Kidney glomerular epithelial cell (primary cell): ENCODE measurements at places on chromosomes 7 and 10.
A peak's percentile ranks its signal among the peaks of the same experiment; 100 is the strongest.

- no peak for DNase-seq
These were observed 40.9 kb upstream of the ANLN start for GRCh38 chr7:36348771-36349170.

GRCh38 chr10:44293842-44294241 is 91.1 kb downstream of the CXCL12 start:
- DNase-seq = peak; percentile 41

DNA sequence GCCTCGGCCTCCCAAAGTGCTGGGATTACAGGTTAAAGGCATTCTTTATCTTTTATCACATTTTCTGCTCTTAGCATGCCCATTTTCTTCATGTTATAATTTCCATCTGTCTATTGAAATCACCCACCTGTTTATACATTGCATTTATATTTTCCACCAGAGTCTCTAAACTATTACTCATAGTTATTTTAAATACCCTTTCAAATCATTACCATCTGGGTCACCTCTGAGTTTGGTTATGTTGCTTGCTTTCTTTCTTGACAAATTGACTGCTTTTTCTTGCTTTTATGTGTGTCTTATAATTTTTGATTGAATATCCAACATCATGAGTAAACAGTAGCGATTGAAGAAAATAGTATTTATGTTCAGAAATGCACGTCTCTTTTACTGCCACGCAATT is 71.4 kb downstream of the TMEM270 start:
- no peak for DNase-seq

GRCh38 chr10:102114861-102115618 is 5.1 kb downstream of the LDB1 start:
- peak; percentile 68 for DNase-seq

DNA sequence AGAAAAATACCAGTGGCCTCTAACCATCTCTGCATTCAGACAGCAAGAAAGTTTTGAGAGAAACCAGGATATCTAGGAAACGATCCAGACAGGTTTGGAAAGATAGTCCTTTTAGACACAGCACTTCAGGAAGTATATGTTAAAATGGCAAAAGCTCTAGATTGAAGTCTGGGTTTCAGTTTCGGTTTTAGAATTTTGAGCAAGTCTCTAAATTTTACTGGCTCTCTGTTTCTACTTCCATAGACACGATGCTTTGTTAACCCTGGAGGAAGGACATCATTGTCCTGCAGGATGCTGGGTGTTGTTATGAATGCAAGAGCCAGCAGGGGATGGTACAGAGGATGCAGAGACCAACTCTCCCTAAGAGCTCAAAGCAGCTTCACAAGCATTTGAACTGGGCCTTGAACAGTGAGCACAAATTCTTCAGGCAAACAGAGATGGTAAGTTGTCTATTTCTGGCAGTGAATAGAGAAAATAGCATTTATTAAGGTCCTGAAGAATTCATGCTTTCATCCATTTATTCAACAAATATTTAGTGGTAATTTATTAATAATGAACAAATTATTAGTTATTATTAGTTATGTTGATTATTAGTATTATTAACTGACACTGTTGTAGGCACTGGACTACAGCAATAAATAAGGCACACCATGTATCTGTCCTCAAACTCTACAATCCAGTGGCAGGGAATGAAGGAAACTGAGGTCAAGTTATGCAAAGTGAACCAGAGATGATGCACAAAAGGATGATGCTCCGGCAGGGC is 152.7 kb upstream of the NRP1 start:
- no peak for DNase-seq

GRCh38 chr10:59454171-59454919 is 92.0 kb upstream of the FAM13C start:
- DNase-seq = no peak

DNA sequence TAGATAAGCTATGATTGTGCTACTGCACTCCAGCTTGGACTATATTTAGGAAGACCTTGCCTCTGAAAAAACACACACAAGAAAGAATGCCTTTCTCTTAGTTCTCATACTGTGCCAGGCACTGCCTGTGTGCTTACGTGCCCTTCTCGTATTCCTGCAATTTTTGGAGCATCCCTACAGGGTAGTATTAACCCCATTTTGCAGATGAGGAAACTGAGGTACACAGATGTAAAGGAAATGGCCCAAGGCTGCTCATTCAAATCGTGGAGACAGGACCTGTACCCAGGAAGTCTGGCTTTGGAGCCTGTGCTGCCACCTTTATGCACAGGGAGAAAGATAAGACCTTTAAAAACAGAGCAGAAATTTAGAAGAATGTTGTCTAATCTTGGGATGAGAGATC is 16.7 kb downstream of the AGAP3 start:
- no peak for DNase-seq

DNA sequence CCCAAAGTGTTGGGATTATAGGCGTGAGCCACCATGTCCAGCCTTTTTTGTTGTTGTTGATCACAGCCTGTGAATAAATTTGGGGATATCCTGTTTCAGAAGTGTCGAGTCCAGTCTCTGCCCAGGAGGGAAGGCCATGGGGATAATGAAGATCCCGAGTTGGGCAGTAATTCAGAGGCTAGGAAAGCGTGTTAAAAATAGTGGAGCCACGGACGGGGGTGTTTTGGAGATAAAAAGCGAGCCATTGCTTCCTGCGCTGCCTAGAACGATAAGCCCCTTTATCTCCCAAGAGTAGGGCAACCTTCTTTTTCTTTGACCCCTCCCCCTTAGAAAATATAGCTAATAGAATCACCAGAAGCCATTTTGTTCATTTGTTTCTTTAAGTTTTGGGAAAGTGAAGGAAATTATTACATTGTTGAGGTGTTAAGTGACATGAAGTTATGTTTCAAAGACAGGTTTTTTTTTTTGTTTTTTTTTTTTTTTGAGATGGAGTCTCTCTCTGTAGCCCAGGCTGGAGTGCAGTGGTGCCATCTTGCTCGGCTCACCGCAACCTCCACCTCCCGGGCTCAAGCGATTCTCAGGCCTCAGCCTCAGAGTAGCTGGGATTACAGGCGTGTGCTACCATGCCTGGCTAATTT is 43.3 kb downstream of the IL15RA start:
- DNase-seq = no peak

DNA sequence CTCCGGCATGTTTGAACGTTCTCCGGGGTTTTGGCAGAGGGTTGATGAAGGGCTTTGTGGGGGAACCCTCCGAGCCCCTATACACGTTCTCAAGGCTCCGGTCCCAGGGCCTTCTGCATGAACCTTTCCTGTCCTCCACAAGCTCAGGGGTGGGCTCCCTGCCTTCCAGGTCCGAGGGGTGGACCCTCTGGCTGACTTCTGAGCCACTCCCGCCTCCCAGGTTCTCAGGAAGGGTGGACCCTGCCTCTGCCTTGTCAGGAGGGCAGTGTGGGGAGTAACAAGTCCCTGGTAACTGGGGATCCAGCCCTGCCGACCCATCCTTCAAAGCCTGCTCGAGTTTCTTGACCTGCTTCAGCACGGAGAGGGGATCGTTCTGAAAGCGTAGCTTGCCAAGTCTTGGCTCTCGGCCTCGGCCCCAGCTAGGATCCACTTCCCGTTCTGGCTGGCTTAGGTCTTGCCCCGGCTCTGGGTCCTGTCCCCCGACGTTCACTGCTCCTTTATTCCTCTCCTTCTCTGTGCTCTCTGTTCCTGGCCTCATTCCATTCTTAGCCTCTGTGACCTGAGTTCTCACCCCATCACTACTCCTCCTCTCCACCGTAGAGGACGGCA is 38.9 kb downstream of the DENND2A start:
- no peak for DNase-seq

- DNase-seq = no peak
These were observed 120.3 kb upstream of the PTPRZ1 start for GRCh38 chr7:121752706-121753105.

DNA sequence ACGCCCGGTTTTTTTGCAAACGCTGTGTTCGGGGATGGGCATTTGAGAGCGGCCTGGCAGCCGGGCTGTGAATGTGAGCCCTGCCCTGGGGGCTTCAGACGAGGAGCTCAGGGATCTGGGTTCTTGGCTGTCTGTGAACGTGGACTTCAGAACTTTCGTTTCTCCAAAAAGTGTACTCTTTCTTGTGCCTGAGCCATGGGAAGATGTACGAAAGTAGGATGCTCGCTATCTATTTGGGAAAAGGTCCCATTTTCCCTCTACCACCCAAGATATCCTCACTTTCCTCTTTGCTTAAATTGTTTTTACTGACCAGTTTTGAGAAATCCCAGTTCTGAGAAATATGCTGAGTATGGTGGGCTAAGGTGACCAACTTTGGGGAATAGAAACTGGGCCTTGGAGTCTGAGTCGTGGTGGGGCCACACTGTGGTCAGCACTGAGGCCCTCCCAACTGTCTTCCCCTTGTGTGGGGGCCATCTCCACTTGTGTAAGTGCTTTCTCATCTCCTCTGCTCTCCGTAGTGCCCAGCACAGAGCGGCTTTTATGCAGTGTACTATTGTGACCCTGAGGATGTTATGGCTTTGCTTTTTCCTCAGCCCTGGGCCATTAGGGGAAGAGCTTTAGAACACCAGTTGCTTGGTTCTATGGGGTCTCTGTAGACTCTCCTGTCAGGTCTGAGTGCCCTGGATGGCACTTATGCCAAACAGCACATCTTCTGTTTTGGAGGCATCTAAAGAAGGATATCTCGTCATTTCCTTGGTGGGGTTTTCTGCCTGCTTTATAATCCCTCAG is 918 bp downstream of the DBNL start:
- DNase-seq = no peak

- peak; percentile 50 for DNase-seq
These were observed 132.0 kb downstream of the PRKAG2 start for GRCh38 chr7:151744656-151745638.

- DNase-seq = no peak
These were observed 239.3 kb downstream of the RAB11FIP2 start for GRCh38 chr10:117807441-117807840.

GRCh38 chr7:110061387-110061786 is 1029.5 kb upstream of the LRRN3 start:
- no peak for DNase-seq

- no peak for DNase-seq
These were observed 83.7 kb downstream of the KIAA1217 start for GRCh38 chr10:24292304-24293293.

DNA sequence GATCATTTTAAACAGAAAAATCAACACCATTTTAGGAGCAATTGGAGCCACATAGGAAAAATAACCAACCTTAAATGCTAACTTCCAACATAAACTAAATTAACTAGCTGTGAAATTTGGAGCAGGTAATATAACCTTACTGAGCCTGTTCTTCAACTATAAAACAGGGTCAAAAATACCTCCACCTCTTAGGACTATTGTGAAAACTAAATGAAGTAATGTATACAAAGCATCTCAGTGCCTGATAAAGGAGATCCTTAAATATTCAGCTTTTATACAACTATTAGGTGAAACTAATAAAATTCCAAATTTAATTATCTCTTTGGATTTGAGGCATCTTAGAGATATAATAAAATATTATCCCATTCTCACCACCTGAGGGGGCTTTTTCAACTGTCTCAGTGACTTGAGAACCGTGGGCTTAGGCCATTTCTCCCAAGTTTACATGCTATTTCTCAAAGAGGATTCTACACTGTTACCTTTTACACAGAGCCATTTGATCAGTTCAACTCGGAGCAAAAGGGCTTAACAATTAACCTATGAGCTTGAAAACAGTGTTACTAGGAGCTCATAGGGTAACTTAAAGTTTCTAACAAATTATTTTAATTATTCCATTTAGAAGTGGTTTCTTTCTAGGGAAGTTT is 165.0 kb upstream of the ASAH2 start:
- no peak for DNase-seq

DNA sequence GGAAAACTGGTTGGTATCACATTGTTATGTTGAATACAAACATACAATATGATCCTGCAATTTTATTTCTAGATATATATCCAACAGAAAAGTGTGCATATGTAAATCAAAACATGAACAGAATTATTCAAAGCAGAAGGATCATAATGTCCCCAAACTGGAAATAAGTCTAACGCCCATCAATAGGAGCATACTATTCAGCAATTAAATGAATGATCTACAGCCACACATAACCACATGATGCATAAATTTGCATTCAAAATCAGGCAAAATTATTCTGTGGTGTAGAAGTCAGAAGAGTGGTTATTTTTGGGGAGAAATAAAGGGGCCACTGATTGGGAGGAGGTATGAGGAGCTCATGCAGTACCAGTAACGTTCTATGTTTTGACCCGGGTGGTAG is 28.6 kb downstream of the NPY start:
- no peak for DNase-seq

DNA sequence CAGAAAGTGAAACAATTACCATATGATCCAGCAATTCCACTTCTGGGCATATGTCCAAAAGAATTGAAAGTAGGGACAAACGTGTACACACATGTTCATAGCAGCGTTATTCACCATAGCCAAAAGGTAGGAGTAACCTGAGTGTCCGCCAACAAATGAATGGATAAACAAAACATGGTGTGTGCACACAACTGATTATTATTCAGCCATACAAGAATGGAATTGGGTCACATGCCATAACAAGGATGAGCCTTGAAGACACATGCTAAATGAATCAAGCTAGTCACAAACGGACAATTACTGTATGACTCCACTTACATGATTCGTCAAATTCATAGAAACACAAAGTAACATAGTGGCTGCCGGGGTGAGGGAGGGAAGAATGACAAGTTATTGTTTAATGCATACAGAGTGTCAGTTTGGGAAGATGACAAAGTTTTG is 4.1 kb upstream of the OIT3 start:
- DNase-seq = no peak

GRCh38 chr10:115654961-115655360 is 561.8 kb downstream of the ATRNL1 start:
- DNase-seq = no peak

DNA sequence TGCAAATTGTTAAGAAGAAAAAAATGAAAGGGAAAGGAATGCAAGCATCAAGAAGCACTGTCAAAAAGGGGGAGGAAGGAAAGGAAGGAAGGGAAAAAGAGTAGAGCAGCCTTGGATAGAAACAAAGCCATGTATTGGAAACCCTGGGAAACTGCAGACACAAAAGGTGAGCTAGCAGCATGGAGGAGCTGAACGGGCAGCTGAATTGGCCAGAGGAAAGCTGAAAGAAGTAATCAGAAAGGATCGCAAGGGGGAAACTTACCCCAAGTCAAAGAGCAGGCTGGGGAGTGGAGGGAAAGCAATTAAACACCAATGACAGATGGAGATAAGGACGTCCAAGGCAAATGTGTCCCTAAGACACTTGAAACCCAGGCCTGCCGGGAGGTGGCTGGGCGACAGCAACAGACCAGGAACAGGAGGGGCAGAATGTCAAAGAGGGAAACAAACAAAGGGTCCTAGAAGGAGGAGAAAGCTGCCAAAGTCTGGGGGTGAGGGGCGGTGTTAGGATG is 93.8 kb upstream of the SVIL start:
- DNase-seq = no peak

GRCh38 chr10:11082526-11082925 is 64.9 kb downstream of the CELF2 start:
- DNase-seq = no peak

DNA sequence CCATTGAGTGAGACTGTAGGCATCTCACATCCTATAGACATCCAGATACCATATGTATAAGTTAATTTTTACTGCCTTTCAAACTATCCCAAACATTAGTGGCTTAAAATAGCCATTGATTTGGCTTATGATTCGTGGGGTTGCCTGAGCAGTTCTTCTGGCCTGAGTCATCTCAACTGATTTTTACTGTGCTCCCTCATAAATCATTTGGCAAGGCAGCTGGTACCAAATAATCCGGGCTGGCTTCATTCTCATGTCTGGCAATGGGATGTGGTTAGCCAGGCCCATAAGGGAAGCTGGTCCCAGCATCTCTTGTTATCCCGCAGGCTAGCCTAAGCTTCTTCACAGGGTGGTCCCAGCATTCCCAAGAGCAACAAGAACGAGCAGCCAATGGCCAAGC is 6.7 kb upstream of the LRGUK start:
- no peak for DNase-seq
